Stimulated activated CD4-positive, alpha-beta T cell treated with anti-CD3 and anti-CD28 coated beads, Interleukin-1b, Interleukin-23, amount 100 ng/mL, for 4 hours (primary cell): ENCODE measurements at places on chromosomes 11 and 22.

DNA sequence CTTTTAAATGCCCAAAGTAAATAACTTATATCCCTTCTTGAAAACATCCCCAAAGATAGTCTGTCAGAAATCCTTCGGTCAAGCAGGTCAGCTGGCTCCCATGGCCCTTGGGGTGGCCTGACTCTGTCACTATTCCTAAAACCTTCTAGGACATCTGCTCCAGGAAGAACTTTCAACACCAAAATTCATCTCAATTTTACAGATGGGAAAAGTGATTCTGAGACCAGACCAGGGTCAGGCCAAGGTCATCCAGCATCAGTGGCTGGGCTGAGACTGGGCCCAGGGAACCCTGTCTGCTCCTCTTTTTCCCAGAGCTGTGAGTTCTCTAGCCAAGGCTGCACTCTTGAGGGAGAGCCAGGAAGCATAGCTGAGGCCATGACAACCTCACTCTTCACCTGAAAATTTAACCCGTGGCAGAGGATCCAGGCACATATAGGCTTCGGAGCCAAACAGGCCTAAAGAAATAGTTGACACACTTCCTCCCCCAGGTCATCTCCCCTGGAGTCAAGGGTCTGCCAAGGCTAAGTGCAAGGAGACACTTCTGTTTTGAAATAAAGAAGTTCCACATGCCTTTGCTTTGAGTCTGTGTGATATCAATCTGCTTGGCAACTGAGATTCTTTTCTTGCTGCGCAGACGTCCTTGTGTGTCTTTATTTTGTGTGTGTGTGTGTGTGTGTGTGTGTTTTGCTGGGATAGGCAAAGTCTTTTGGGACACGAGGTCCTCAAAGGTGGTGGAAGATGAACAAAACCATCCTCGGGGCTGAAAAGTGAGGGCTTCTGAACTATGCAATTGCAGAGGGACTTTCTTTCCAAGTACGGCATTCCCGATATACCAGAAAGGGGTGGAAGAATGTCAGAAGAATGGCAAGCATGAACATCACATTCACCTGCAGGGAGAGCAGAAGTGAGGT, 16.8 kb upstream of the PRG2 start:
- DNase-seq, result no peak

DNA sequence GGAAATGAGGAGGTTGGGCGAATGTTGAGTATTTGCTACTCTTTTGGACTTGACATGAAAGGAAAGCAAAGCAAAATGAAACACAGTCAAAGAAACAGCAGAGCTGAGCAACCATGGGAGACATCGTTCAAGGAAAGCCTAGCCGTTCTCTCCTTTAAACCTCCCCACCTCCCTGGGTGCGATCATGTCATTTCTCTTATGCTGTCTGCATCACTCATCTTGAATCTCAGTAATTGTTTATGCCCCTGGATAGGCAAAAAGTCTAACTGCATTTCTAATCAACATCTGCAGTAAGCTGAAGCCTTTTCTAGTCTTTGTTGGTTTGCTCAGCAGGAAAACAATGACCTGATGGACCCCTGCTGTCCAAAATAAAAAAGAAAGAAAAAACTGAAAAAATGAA, 107.0 kb downstream of the MSANTD4 start:
- no peak for DNase-seq

DNA sequence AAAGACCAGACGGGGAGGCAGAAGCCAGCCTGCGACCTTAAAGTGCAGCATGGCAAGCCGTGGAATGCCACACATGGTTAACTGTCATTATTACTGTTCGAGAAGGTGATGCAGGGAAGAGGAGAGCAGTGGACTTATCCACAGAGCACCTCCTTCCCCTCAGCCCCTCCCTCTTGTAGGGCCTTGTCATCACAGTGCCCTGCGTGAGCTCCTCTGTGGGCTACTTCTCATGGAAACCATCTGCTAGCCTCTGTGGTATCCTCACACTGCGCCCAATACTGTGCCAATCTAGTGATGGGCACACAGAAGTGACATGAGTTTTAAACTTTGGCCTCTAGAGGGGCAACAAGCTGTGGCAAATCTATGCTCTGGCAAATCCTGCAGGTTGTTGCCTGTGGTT, 18.2 kb upstream of the CCDC134 start:
- no peak for DNase-seq

GRCh38 chr11:10308201-10308954, 3.5 kb downstream of the ADM start:
- DNase-seq, result no peak

DNA sequence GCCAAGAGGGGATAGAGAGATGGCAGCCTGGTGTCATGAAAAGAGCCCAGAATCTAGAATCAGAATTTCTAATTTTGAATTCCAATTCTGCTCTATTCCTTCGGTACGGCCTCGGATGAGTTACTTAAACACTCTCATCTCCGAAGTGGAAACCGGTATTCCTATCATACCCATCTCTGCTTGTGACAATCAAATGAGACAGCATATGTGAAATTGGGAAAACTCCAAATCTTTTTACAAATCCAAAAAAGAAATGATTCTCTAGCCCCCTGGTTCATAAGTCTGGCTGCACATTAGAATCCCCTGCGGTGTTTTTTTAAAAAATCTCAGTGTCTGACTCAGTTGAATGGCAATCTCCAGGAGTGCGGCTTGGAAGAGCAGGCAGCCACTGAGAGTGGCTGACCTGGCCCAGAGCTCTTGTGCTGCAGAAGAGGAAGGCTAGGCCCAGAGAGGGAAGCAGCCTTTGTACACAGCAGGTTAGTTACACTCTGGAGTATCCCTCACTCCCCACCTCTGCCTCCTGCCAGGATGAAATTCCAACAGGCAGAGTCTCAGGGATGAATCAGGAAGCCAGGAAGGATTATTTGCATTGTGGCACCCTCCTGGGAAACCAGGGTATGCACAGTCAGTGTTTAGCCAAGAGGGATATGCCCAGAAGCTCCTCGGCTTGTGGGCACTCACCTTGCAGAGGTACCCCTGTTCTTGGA, 93.6 kb upstream of the ISX start:
- DNase-seq, result no peak

- DNase-seq, result no peak
Measured at GRCh38 chr11:101582236-101582988, 1.4 kb downstream of the TRPC6 start.

DNA sequence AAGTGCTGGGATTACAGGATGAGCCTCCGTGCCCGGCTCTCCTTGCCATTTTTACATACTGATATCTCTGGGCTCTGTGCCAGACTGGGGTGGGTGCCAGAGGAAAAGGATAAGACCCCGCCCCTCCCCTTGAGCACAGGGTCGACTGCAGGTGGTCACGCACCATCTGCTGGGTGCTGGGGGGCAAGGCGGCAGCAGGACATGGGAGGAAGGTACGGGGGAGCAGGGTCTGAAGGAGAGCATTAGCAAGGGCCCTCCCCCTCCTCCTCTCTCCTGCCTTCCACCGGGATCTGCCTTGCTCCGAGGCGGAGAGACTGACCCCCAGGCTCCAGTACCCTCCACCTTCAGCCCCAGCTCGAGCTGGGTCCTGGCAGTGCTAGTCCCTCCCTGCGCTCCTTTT, 9.7 kb upstream of the PGA3 start:
- no peak for DNase-seq

- no peak for DNase-seq
Measured at GRCh38 chr11:19878520-19878919, 165.9 kb downstream of the NAV2 start.

DNA sequence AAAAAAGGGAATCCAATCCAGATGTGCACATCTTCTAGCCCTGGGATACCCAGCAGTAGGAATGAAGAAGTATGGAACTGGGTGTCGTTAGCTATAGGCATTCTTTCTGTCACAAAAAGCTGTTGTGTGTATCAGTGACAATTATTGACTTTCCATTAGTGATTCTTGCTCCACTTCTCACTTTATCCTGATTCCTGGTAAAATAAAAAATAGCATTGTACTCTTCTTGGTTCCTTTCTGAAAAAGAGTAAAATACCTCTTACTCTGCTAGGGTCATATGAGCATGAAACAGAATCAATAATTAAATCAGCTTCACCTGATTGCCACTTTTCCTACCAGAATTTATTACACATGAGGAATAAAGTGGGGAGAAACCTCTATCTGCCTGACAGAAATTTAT, at the start of gene OR52E6:
Gene OR52E6, minus strand, starts transcription at position 101 of the 400 bp plus-strand sequence. Its CDS starts 0 bp downstream, at position 101.
- DNase-seq, result no peak

DNA sequence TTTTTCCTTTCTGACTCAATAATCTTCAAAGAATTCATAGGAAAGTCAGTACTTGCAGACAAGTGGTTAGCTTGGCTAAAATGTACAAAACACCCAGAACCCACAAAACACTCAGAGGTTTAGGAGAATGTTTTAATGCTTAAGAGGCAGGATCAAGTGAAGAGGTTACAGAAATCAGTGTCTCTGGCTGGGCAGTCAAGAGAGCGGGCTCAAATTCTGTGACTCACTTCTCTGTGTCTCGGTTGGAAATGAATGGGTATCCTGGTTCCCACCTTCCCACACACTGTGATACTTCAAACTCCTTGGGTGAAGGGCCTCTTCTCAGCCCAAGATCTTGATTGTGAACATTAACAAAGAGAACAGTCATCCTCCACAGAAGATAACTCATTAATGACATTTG, 3.8 kb downstream of the MPEG1 start:
- DNase-seq, result no peak

- DNase-seq, result no peak
Measured at GRCh38 chr11:32122200-32122599, 31.3 kb downstream of the RCN1 start.

- no peak for DNase-seq
Measured at GRCh38 chr11:7872890-7873289, 58.2 kb downstream of the OR10A6 start.

GRCh38 chr22:17910561-17911311, 113.6 kb downstream of the MICAL3 start:
- DNase-seq, result no peak

DNA sequence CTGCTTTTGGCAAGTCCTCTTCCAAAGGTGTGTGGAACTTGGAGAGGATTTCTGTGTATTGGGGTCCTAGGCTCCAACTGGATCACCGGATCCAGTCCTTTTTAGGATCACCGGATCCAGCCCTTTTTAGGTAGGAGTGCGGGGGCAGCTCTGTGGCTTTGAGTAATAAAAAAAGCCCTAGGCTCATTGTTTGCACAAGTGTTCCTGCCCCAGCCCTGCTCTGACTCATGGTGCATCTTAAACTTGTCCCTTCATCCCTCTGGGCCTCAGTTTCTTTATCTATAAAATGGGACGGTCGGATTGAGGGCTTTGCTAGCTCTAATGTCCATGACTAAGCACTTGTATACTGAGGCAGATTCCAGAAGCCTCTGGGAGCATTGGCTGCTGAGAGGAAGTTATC, 22.7 kb upstream of the CD44 start:
- no peak for DNase-seq

- no peak for DNase-seq
Measured at GRCh38 chr11:326842-327580, 6.4 kb upstream of the IFITM3 start.

- DNase-seq, result no peak
Measured at GRCh38 chr11:118918686-118919280, 6.9 kb downstream of the BCL9L start.

GRCh38 chr11:78946945-78947902, 372.6 kb upstream of the NARS2 start:
- no peak for DNase-seq

- no peak for DNase-seq
Measured at GRCh38 chr11:71428861-71429435, 19.2 kb downstream of the DHCR7 start.

- DNase-seq, result no peak
Measured at GRCh38 chr22:33774781-33775180, 145.5 kb downstream of the LARGE1 start.

DNA sequence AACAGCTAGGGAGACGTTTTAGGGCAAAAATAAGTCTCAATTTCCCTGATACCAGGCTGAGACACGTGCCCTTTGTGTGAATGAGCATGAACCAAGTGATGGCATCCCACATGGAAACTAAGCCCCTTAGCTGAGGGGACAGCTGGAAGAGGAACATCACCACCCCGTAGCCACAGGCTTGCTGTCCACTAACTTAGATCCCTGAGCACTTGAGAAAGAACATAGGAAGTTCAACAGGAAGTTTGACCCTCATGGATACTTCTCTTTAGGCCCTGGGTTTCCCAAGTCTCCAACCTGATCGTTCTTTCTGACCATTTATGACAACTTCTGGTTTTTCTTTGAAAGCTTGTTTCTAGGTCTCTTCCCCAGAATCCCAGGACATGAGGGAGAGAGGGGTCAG, 11.6 kb upstream of the CKAP5 start:
- DNase-seq, result no peak

- no peak for DNase-seq
Measured at GRCh38 chr11:92885600-92885999, 83.9 kb upstream of the MTNR1B start.

GRCh38 chr11:19664886-19665548, 47.6 kb upstream of the NAV2 start:
- no peak for DNase-seq

- no peak for DNase-seq
Measured at GRCh38 chr22:37758694-37759093, 49.0 kb upstream of the GCAT start.

GRCh38 chr22:36148411-36148810, 12.1 kb downstream of the APOL3 start:
- no peak for DNase-seq

GRCh38 chr11:34134765-34135164, 29.3 kb downstream of the NAT10 start:
- no peak for DNase-seq

DNA sequence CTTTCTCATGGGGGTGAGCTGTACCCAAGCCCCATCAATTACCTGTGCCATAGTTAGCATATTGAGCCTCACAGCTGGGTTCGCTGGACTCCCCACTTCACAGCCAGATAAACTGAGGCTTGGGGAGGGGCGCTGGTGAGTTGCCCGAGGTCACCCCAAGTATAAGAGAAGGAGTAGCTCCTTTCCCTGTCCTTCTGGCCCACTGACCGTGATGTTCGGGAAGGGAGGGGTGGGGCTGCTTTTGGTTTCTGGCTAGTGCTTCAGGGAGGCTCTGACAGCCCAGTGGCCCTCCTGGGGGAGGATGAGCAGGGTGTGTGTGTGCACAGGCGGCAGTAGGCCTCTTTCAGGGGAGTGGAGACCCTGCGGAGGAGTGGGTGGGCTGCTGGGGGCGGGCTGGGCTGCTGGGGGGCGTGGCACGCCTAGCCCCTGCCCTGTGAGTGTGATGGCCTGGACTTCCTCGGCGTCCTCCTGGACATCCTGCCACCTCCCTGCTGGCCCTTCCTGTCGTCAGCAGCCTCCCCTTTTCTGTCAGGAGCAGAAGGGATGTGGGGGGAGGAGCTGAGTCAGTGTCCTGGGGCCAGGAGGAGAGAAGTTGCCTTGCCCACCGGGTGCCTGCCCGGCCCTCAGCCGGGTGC, 50.3 kb downstream of the TRIOBP start:
- no peak for DNase-seq

DNA sequence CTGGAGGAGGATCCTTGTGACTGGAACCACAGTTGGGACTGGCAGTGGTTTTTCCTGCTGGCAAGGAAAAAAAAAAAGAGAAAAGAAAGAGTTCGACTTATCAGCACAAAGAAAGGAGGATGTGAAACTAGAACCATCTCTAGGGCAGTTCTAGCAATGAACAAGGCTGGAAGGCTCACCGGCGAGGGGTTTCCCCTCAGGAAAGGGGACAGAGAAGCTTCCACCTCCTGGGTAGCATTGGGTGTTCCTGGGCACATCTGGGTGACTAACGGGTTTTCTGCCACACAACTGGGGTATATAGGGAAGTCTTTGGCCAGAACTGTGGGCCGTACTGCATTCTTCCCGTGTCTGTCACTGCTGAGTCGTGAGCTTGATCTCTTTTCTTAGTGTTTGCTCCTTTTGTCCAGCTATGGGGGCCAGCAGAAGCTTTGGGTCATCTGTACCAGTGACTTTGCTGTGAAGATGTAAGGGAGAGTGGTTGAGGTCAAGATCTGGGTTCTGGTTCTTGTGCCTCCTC, 109.4 kb upstream of the OR4B1 start:
- DNase-seq, result peak; percentile 19
